ENCODE measurements at places on chromosomes 2 and 18.

DNA sequence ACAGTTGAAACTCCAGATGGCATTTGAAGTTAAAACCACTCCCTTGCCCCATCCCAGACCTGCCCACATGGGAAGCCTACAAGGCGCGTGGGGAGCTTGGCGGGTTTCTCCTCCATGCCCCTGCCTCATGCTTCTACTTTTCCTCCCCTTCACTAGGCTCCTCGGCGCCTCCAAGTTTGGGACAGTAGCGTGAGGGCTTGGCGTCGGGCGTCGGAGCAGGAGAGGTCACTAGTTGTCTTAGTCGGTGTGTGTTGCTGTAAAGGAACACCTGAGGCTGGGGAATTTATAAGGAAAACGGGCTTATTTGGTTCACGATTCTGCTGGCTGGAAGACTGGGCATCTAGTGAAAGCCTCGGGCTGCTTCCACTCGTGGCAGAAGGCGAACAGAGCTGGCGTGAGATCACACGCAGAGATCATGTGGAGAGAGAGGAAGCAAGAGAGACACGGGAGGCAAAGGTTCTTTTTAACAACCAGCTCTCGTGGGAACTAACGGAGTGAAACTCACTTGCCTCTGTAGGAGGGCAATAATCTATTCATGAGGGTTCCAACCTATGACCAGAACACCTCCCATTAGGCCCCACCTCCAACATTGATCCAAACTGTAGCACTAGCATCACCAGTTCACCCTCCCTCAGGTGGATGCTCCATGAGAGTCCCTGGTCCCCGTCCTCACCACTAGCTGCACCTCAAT lies 25.3 kb downstream of the ITM2C start:
- no peak for DNase-seq

GRCh38 chr2:119306196-119306590 lies 60.4 kb downstream of the C2orf76 start:
- DNase-seq: no peak

- DNase-seq: no peak
Observed at GRCh38 chr2:125746321-125747164, 909.4 kb upstream of the GYPC start.

GRCh38 chr18:70228536-70228935 lies 23.0 kb upstream of the RTTN start:
- DNase-seq: no peak

- no peak for DNase-seq
Observed at GRCh38 chr2:171810422-171811244, 83.4 kb downstream of the SLC25A12 start.

DNA sequence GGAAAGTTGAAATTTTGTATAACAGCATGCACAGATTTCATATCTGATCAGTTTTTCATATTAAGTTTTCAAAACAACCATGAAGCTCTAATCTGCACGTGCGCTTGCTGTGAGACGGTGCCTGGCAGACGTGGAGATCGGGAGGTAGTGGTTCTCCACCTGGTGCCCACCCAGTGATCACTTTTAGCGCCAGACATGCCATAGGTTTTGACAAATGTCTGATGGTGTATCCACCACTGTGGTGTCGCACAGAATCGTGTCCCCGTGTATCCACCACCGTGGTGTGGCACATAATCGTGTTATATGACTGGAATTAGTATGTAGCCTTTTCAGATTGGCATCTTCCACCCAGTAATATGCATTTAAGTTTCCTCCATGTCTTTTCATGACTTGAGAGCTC lies 40.9 kb upstream of the KCNG2 start:
- DNase-seq: no peak

GRCh38 chr2:129381789-129382188 lies 597.7 kb upstream of the RAB6C start:
- no peak for DNase-seq

DNA sequence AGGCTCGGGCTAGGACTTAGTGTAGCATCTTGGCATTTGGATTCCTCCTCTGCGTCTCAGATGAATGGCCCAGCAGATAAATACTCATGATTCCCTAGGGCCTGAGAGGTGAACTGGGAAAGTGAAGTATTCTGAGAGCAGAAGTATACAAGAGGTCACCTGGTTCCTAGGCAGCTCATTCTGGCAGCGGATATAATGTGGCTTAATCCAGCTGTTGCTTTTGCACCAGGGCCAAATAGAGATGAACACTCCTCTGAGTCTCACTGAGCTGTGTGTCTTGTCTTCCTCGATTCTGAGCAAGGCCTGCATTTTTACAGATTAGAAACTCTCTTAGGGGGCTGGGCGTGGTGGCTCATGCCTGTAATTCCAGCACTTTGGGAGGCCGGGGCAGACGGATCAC lies 196.1 kb downstream of the SLC4A3 start:
- DNase-seq: no peak

- DNase-seq: no peak
Observed at GRCh38 chr2:7860693-7861092, 821.2 kb upstream of the ID2 start.

- DNase-seq: no peak
Observed at GRCh38 chr2:238084761-238085160, 15.4 kb upstream of the ESPNL start.

GRCh38 chr2:44940732-44941464 lies 604 bp upstream of the SIX3 start:
- DNase-seq: no peak

DNA sequence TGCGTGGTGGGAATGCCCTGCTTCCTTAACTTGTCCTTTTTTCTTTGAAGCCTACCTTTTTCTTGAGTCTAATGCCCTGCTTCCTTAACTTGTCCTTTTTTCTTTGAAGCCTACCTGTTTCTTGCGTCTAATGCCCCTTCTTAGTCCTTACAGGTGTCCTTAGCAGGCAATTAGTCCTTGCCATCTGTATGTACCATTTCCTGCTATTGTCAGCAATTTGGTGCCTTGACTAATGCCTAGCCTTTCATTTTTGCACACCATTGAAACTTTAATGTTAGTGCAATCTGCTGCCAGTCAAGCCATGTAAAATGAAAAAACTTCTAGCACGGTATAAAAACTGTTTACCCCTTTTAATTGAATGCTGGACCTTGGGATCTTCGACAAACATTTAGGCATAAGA lies 4.3 kb downstream of the KDM3A start:
- no peak for DNase-seq

All from RKO (cell line).